ENCODE measurements at places on chromosomes 7 and 10.

DNA sequence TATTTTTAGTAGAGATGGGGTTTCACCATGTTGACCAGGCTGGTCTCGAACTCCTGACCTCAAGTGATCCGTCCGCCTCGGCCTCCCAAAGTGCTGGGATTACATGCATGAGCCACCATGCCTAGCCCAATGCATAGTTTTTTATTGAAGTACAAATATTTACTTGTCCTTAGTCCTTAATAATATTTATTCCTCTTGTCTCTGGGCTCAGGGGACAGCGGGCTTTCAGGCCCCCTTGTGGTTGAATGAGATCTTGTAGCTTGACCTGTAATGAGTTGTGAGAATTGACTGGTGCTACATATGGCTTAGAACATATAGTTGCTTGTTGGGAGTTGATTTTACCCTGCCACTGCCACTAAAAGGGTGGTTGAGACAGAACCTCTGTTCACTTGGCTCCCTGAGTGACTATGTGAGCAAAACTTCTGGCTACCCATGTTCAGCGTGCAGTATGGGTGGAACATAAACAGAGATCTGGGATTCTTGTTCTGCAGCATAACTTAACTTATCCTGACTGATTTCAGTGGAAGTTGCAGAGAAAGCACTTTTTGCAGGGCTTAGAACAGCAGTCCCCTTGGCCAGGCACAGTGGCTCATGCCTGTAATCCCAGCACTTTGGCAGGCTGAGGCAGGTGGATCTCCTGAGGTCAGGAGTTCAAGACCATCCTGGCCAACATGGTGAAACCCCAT lies 14.9 kb downstream of the CCL26 start:
- DNase-seq = peak; percentile 53

GRCh38 chr7:129317450-129317849 lies 92.6 kb downstream of the AHCYL2 start:
- no peak for DNase-seq

DNA sequence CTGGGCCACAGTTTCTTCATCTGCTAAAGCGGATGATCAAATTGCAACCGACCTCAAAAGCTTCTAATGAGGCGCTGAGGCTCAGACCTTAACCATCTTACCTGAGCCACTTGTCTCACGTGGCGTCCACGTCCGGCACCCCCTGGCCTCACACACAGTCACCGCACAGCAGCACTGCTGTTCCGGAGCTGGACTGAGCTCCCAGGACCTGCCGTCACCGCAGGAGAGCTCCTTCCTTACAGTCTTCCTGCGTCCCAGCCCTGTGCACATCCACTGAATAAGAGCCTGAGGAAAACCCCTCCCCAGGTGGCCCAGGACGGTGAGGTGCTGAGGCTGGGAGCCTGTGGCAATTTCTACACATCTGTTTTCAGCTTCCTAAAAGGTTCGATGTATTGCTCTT lies 35.7 kb downstream of the TNS3 start:
- no peak for DNase-seq

GRCh38 chr10:373015-373414 lies 237.8 kb downstream of the ZMYND11 start:
- peak; percentile 49 for DNase-seq

DNA sequence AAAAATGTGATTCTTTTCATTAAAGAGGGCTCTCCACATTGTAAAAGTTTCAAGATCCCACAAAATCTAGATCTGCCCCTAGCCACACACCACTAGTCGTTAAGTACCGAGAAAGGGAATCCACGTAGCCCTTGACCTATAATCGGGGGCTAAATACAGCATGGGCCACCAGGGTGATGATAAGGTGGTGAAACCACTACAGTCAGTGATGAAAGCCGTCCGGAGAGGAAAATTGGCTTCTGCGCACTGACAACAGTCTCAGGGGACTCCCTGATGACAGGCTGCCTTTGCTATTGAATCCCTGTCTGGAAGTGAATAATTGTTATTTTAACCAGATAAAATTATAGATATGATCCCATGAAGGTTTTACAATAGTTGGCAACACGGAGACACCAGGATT lies 4.6 kb downstream of the TECTB start:
- DNase-seq = no peak

DNA sequence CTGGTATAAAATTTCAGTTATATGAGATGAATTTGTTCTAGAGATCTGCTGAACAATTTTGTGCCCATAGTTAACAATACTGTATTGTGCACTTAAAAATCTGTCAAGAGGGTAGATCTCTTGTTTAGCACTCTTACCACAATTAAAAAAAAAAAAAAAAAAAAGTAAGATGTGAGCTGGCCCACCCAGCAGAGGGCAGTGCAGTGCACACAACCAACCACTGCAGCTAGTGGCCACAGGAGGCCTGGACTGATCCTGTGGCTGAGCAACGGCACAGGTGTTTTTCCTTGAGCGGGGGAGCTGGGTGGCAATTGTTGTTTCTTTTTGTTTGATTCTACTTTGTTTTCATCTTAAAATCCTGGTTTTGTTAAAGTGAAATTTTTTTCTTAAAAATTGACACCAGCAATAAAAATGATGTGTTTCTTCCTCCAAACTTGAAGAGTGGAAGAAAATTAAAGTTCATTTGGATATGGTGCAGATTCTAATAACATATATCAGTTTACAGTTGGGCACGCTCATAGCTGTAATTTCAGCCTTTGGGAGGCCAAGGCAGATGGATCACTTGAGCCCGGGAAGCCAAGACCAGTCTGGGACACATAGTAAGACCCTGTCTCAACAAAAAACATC lies 171.1 kb upstream of the TBX20 start:
- peak; percentile 51 for DNase-seq

- no peak for DNase-seq
Observed at GRCh38 chr10:68435803-68436202, 28.7 kb upstream of the RUFY2 start.

DNA sequence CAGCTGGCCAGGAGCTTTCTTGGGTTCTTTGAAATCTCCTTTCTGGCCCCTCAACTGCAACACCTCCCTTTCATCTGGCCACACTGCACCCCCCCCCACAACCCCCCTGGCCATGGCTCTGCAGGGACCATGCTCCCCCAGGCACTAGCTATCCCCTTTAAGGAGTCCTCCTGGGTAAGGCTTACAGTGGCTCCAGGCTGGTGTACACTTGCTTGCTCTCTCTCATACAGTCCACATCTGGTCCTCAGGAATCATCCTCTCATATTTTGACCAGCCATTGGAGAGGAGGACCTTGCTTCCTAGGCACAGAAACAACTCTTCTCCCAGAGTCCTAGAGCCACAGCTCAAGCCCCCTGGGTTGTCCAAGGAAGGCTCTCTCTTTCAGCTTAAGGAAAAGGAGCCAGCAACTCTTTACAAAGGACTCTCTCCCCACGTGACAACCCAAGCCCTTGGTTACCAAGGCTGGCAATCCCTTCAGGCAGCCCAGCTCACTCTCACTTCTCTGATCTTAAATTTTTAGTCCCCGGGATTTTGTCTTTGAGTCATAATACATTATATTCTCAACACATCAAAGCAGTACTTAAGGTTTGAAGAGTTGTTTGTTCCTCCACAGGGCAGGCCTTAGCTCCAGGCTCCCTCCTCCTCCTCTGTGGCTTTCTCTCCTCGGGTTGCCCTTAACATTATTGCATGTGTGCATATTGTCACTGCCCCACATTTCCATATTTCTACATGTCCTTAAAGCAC lies 9.9 kb downstream of the GARIN1A start:
- DNase-seq = no peak

GRCh38 chr10:131000743-131001142 lies 310.8 kb downstream of the TCERG1L start:
- DNase-seq = no peak
